ENCODE measurements at places on chromosomes 7 and 10. TPM values are rescaled to one million over a fixed set of nuclear protein-coding genes. Genes with fewer than 3 reads are reported as not detected.
A peak's percentile ranks its signal among the peaks of the same experiment; 100 is the strongest.

The TMEM236 gene
- total RNA-seq: 0.04 TPM

- no peaks in the 10 kb centered on the region for H3K36me3 ChIP-seq
- H3K27me3 ChIP-seq: no peaks in the 10 kb centered on the region
- peaks cover 14% of the 10 kb centered on the region for H3K4me1 ChIP-seq
- no peak overlapping the region for H3K4me3 ChIP-seq
These were observed 1.5 kb downstream of the GIMAP8 start for GRCh38 chr7:150451833-150452461.

The PKD1L1 gene
- 2.8 TPM for total RNA-seq

The DGKI gene
- not detected for total RNA-seq

The SLC13A1 gene
- not detected for total RNA-seq

GRCh38 chr10:124743191-124744101, 732 bp downstream of the FAM53B start:
- H3K4me1 ChIP-seq: peaks cover 63% of the 10 kb centered on the region
- H3K36me3 ChIP-seq: 0 out of 2 replicates have a peak, but pooled peaks cover 3% of the 10 kb centered on the region
- peak overlapping the region; percentile 95 for H3K27ac ChIP-seq
- no peaks in the 10 kb centered on the region for H3K27me3 ChIP-seq
- peak overlapping the region; percentile 93 for H3K4me3 ChIP-seq

DNA sequence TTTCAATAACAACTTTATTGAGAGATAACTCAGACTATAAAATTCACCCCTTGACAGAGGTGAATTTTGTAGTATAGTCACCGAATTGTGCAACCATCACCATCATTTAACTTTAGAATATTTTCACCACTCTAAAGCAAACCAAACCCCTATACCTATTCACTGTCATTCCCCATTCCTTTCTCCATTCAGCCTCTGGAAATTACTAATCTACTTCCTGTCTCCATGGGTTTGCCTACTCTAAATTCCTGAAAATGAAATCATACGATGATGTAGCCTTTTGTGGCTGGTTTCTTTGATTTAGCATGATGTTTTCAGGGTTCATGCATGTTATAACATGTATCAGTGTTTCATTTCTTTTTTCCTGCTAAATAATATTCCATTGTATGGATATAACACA, 15.6 kb upstream of the LMTK2 start:
- no peak overlapping the region for H3K27ac ChIP-seq
- H3K27me3 ChIP-seq: no peaks in the 10 kb centered on the region
- no peak overlapping the region for H3K4me3 ChIP-seq
- H3K36me3 ChIP-seq: no peaks in the 10 kb centered on the region
- DNase-seq: no peak

The COBL gene
- not detected for total RNA-seq

DNA sequence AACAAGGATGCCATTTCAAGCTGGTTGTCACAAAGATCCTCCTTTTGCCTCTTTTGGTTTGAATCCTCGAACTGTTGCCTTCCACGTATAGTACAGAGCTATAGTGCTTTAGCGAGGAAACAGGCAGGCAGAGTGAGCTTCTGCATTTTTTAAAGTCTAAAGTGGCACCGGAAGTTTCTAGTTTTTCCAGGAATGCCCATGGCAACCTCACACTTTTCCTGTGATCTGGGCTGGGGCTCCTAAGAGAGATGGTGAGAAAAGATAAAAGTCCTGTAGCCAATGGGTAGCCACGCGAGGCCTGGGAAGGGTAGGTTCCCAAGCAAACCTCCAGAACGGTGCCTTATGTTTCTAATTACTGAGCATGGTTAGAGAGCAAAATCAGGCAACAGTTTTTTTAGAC, 76.7 kb downstream of the CALD1 start:
- DNase-seq: no peak
- H3K4me1 ChIP-seq: no peaks in the 10 kb centered on the region
- H3K4me3 ChIP-seq: no peak overlapping the region
- no peak overlapping the region for H3K27ac ChIP-seq

GRCh38 chr7:93856323-93856722, 34.2 kb downstream of the TFPI2 start:
- no peak for DNase-seq
- H3K4me3 ChIP-seq: no peak overlapping the region
- H3K27ac ChIP-seq: no peak overlapping the region
- no peaks in the 10 kb centered on the region for H3K36me3 ChIP-seq
- H3K4me1 ChIP-seq: no peaks in the 10 kb centered on the region

GRCh38 chr10:23405540-23405939, 33.3 kb upstream of the OTUD1 start:
- no peaks in the 10 kb centered on the region for H3K36me3 ChIP-seq
- H3K27ac ChIP-seq: no peak overlapping the region
- no peak overlapping the region for H3K4me3 ChIP-seq

- no peak overlapping the region for H3K4me3 ChIP-seq
- H3K27ac ChIP-seq: no peak overlapping the region
- H3K27me3 ChIP-seq: no peaks in the 10 kb centered on the region
- DNase-seq: peak; percentile 90
- no peaks in the 10 kb centered on the region for H3K4me1 ChIP-seq
These were observed 91.0 kb upstream of the KMT2E start for GRCh38 chr7:104923010-104923421.

The ITPRID1 gene
- not detected for total RNA-seq

DNA sequence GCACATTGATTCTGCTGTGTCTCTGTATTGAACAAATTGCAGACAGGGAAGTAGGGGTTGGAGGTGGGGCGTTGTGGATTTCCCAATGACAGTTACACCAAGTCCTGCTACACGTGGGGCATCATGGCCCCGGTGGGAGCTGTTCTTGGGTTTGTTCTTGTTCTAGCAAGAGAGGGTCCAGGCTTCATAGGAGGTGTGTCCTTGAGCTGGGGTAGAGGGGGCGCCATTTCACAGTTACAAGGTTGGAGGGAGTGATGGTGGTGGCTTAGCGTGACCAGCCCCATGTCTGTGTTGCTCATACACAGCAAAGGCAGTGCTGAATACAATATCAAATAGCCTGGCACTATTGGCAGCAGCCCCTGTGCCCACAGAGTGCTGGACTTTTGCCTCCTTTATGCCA, 15.7 kb downstream of the SH2D4B start:
- no peak overlapping the region for H3K4me3 ChIP-seq
- H3K36me3 ChIP-seq: no peaks in the 10 kb centered on the region
- no peaks in the 10 kb centered on the region for H3K4me1 ChIP-seq
- H3K27me3 ChIP-seq: no peaks in the 10 kb centered on the region
- no peak overlapping the region for H3K27ac ChIP-seq

GRCh38 chr10:92328993-92329392, 38.0 kb downstream of the MARCHF5 start:
- H3K4me1 ChIP-seq: no peaks in the 10 kb centered on the region
- DNase-seq: no peak
- H3K36me3 ChIP-seq: no peaks in the 10 kb centered on the region
- H3K4me3 ChIP-seq: no peak overlapping the region
- no peaks in the 10 kb centered on the region for H3K27me3 ChIP-seq
- H3K27ac ChIP-seq: no peak overlapping the region

GRCh38 chr7:158470336-158470735, 117.3 kb downstream of the PTPRN2 start:
- no peak overlapping the region for H3K4me3 ChIP-seq
- DNase-seq: no peak
- no peaks in the 10 kb centered on the region for H3K36me3 ChIP-seq

DNA sequence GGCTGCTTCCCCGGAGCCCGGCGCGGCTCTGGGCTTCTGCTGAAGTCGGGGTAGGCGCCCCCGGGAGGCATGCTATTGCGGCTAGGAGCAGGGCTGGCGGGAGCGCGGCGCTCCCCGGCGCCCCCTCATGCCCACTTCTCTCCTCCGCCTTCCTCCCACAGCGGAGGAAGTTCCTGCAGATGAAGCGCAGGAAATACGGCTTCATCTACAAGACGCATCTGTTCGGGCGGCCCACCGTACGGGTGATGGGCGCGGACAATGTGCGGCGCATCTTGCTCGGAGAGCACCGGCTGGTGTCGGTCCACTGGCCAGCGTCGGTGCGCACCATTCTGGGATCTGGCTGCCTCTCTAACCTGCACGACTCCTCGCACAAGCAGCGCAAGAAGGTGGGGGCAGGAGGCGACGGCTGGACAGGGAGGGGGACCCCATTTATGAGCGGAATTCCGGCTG, 479 bp downstream of the CYP26A1 start:
- no peaks in the 10 kb centered on the region for H3K36me3 ChIP-seq
- H3K27me3 ChIP-seq: no peaks in the 10 kb centered on the region
- peaks cover 4% of the 10 kb centered on the region for H3K4me1 ChIP-seq
- peak; percentile 56 for DNase-seq
- peak overlapping the region; percentile 64 for H3K4me3 ChIP-seq

GRCh38 chr10:33952692-33953360, 618.4 kb upstream of the NRP1 start:
- no peaks in the 10 kb centered on the region for H3K4me1 ChIP-seq
- DNase-seq: no peak
- no peak overlapping the region for H3K27ac ChIP-seq
- no peaks in the 10 kb centered on the region for H3K27me3 ChIP-seq
- no peaks in the 10 kb centered on the region for H3K36me3 ChIP-seq
- H3K4me3 ChIP-seq: no peak overlapping the region

GRCh38 chr10:7622969-7623368, 43.8 kb downstream of the ITIH5 start:
- no peaks in the 10 kb centered on the region for H3K27me3 ChIP-seq
- H3K4me3 ChIP-seq: no peak overlapping the region
- peak; percentile 46 for DNase-seq

- no peak overlapping the region for H3K4me3 ChIP-seq
- no peaks in the 10 kb centered on the region for H3K36me3 ChIP-seq
- no peaks in the 10 kb centered on the region for H3K4me1 ChIP-seq
- H3K27ac ChIP-seq: no peak overlapping the region
- no peaks in the 10 kb centered on the region for H3K27me3 ChIP-seq
- peak; percentile 15 for DNase-seq
These were observed 67.8 kb downstream of the ZNF248 start for GRCh38 chr10:37789590-37789989.

DNA sequence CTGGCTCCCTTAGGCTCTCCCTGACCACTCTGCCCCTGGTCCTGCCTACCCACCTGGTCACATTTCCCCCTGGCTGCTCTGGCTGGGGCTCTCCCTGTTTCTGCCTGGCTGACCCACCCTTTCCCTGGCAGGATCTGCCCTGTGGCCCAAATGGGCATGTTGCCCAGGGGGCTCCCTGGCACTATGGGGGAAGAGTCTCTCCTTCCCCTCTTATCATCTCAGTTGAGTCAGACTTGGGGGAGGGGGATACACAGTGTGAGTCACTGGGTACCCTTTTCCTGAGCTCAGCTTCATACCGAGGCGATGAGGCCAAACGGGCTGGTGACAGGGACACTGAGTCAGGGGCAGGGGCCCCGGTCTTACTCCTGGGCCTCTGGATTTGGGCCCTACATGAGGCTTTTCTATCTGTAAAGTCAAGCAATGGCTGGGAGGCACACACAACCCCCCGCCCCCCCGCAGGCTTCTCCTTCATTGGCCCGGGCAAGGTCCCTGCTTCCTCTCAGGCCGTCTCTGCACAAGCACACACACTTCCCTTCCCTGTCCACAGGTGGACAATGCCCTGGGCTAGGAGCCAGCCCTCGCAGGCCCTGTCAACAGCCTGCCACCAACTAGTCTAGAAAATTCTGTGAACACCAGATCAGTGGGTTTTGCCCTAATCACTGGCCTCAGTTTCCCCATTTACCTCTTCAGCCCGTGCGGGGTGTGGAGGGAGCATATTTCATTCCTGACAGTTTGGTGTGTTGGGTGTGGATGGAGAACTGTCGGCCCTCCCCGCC, 627 bp upstream of the FLNC start:
- H3K4me3 ChIP-seq: no peak overlapping the region
- no peak overlapping the region for H3K27ac ChIP-seq
- peaks cover 15% of the 10 kb centered on the region for H3K4me1 ChIP-seq

DNA sequence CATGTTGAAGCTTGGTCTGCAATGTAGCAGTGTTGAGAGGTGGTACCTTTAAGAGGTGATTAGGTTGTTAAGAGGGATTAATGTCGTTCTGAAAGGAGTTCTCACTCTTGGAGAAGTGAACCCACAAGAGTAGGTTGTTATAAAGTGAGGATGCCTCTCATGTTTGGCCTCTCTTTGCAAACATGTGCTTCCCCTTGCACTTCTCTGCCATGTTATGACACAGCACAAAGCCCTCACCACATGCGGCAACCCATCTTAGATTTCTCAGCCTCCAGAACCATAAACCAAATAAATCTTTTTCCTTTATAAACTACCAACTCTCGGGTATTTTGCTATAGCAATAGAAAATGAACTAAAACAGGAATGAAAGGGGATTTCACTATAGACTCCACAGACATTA, 66.3 kb downstream of the KMT2C start:
- H3K27ac ChIP-seq: no peak overlapping the region
- peaks cover 4% of the 10 kb centered on the region for H3K36me3 ChIP-seq
- H3K27me3 ChIP-seq: no peaks in the 10 kb centered on the region
- no peak overlapping the region for H3K4me3 ChIP-seq
- DNase-seq: no peak

DNA sequence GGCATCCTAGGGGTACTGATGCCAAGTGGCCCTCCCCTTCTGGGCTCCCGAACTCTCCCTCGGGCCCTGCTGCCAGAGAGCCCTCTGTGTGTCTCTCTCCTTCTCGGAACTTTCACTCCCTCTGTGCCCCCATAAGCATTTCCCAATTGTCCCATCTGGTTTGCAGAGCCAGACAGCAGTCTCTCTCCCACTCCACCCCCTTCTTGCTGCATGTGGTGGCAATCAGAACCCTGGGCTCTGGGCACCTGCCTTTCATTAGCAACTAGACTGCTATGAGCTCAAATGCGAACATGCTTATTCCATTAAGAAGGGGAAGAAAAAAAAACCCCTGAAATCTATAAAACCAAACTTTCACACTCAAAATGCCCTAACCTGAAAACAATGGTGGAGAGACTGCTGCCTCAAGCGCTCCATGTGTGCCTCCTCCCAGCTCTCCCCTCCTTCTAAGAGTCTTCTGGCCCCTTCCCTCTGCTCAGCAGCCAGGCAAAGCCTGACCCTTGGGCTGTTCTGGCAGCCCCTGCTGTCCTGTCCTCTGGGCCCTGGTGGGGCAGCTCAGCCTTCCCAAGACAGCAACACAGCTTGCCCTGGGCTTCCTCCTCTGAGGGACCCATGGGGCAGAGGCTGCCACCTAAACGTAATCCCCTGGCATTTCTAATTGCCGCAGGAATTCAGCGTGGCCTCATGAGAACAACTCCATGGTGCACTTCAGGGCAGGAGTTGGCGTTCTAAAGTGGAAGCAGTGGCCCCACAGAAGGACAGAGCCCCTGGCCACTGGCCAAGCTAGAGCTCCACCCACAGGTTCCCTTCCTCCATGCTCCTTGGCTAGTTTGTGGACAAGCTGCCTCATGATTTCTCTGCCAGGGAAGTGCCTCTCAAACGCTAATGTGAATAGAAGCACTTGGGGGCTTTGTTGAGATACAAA, 415.4 kb downstream of the PLXNA4 start:
- H3K36me3 ChIP-seq: no peaks in the 10 kb centered on the region
- H3K4me1 ChIP-seq: no peaks in the 10 kb centered on the region
- H3K27me3 ChIP-seq: no peaks in the 10 kb centered on the region
- DNase-seq: no peak
